ENCODE measurements at places on chromosomes 7 and 10.

GRCh38 chr7:128856001-128856718, 6.5 kb upstream of the ATP6V1F start:
- no peak for DNase-seq

DNA sequence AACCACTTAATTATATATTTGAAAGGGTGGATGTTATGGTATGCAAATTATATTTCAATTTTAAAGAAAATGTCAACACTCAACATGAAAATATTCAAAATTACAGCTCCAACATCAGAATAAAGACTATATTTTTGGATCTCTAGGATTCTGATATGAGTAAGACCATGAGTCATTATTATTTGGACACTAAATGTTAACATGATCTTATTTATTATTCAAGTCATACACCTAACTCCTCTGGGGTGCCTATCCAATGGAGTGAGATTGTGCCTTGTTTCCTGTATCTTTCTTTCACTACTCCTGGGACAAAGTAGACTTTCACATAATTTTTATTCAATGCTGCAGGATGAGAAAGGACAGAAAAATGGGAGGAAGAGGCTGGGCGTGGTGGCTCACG, 135.2 kb upstream of the PRSS1 start:
- no peak for DNase-seq

- DNase-seq, result no peak
Observed at GRCh38 chr10:35546824-35547225, 58.3 kb upstream of the GJD4 start.

DNA sequence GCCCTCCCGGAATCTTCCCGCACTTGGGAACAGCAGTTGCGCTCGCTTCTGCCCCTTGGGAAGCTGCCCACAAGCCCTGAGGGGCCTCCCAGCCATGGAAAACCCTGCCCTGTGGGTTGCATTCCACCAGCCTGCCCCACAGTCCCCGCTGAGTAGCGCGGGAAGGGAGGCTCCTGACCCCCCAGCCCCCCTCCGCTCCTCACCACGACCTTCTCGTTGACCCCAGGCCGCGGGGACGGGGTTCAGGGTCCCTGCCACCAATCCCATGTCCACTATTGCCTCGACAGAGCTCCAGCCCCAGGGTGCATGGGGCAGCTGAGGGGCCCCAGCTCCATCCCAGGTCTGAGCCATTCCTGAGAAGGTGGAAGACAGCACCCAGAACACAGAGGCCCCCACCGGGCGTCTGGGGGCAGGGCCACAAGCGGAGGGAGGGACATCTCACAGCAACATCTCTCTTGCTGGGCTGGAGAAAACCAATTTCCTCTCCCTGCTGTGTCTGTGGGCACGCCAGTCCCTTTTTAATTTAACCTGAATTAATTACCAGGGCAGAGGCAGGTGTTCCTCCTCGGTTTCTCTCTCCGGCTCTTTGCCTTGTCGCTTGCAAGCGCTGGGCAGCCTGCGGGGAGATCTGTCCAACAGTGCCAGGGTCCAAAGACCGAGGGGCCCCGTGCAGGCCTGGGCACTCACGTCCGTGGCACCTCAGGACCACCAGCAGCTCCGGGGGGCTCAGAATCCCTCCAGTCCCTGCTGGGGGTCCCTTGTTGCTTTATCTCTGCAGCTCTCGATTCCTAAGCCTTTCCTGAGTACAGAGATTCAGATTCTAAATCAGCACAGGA, 57.9 kb downstream of the FOXL3 start:
- no peak for DNase-seq

DNA sequence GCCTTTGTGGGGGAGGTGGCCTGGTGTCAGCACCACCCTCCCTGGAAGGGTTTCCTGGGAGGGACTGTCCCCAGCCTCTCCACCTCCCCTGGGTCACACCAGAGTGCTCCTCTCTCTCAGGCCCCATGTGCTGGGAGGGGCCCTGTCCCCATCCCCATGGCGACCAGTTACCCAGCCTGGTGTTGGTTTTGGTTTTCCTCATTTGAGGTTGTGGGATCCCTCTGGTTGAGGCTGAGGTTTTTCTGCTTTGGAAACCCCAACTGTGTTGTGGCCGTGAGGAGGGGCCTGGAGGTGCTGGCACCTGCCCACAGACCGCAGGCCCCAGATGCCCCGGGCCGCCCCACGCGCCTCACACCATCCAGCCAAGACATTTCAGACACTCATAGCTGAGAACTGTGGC, 106.3 kb downstream of the GRK5 start:
- peak; percentile 67 for DNase-seq

GRCh38 chr10:73923935-73924598, 13.1 kb downstream of the PLAU start:
- no peak for DNase-seq

GRCh38 chr10:28839600-28840007, 162.3 kb downstream of the BAMBI start:
- no peak for DNase-seq

DNA sequence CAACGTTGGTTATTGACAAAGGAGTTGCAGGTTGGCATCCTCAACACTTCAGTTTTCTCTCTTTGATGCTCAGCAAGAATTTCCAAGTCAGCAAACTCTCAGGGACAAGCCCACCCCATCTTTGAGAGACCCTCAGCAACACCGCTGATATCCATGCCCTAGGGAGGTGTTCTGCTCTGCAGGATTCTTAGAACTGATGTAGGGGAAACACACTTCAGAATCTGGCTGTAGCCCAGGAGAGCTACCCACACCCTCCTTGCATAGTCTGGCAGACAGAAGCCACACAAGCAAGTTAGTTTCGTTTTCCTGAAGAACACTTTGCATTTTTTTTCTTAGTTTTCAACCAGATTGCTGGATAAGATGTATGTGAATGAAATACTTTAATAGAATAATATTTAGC, 822 bp downstream of the SAMD9L start:
- peak; percentile 7 for DNase-seq

- DNase-seq, result no peak
Observed at GRCh38 chr10:118698421-118698820, 56.3 kb downstream of the CACUL1 start.

GRCh38 chr7:6306471-6306870, 34.0 kb upstream of the CYTH3 start:
- DNase-seq, result no peak

DNA sequence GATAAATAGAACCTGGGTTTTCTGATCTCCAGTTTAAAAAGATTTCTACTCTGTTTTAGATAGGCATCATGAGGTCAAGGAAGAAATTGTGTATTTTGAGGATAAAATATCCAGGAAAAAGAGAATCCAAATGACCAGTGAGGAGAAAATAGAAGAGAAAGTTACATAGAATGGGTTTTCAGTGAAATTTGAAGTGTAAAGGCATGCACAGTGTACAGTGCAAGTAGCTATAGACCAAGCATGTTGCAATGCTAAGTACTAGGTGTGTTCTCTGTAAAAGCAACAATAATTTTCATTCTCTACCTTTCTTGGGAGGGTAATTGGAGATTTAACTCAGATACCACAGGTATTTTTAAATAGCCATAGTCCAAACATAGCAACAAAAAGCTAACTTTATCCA, 22.6 kb downstream of the CDK1 start:
- DNase-seq, result no peak

- no peak for DNase-seq
Observed at GRCh38 chr7:2482725-2483451, 6.7 kb upstream of the GRIFIN start.

DNA sequence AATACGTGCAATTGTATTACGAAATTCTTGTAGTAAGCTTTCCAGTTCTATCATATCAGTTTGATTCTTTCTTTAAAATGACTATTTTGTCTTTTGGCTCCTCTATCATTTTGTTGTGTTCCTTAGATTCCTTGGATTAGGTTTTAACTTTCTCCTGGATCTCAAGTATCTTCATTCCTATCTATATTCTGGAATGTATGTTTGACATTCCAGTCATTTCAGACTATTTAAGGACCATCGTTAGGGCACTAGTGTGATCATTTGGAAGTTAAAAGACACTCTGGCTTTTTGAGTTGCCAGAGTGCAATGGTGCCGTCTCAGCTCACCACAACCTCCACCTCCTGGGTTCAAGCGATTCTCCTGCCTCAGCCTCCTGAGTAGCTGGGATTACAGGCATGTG, 45.7 kb upstream of the SFTPD start:
- no peak for DNase-seq

DNA sequence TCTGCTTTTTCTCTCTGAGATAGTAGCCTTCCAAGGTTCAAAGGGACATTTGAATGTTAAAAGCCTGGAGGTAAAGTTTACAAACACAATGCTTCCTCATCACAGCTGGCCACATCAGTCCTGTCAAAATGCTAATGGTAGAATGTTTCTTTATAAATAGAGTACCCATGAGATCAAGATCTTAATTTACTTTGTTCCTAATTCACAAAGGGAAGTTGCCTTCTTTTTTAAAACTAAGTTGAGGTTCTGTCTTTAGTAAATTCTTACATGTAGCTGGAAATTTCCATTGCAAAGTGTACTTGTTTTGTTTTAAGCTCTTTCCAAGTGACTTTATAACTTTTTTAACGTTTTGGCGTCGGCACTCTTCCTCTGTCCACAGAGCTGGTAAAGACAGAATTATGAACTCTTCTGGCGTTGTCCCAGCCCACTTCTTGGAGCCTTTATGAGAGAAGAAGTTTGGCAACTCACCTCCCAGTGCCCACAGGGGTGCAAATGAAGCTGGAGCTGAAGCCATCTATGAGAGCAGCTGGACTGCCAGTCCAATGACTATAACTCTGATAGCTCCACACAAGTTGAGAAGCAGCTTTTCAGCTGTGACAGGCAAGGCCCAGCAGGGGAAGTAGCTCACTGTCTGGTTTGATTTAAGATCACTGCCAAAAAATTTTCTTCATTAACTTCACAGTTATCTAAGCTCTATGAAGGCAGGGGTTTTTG, 23.3 kb downstream of the FZD1 start:
- no peak for DNase-seq

DNA sequence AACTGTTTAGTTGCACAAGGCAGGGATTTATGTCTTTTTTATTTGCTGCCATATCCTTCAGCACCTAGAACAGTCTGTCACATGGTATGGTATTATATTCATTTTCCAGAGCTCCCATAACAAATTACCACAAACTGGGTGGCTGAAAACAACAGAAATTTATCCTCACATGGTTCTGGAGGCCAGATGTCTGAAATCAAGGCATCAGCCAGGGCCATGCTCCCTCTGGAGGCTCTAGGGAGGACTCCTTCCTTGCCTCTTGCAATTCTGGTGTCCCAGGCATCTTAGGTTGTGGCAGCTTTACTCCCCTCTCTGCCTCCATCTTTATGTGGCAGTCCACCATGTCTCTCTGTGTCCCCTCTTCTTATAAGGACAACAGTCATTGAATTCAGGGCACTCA, 43.1 kb downstream of the MET start:
- no peak for DNase-seq

- no peak for DNase-seq
Observed at GRCh38 chr10:114914560-114914959, 23.4 kb upstream of the TRUB1 start.

- DNase-seq, result no peak
Observed at GRCh38 chr10:86960863-86961434, 2.5 kb downstream of the SNCG start.

GRCh38 chr10:127018298-127018650, 113.0 kb downstream of the DOCK1 start:
- no peak for DNase-seq

- DNase-seq, result no peak
Observed at GRCh38 chr7:40733114-40733513, 598.3 kb downstream of the SUGCT start.

- DNase-seq, result no peak
Observed at GRCh38 chr10:32217216-32217615, 129.7 kb downstream of the EPC1 start.

- DNase-seq, result no peak
Observed at GRCh38 chr10:75476985-75477384, 45.6 kb downstream of the LRMDA start.

GRCh38 chr7:151650161-151650560, 130.5 kb upstream of the RHEB start:
- DNase-seq, result no peak

DNA sequence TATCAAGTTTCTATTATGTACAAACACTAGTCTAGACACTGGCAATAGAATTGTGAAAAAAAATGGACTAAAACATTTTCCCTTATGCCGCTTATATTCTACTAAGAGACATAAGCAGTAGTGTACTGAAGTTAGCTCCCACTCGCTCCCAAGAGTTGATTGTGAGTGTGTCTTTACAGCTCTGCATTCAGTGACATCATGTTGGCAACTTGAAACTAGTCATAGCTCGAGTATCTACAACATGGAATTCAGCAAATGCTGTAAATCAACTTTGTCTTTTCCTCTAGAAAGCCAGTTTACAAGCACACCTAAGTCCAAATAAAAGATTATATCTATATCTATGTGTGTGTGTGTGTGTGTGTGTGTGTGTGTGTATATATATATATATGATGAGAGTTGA, 58.8 kb upstream of the MAGI2 start:
- no peak for DNase-seq
